Panc1 (cell line): ENCODE measurements at places on chromosomes 13 and 19.

DNA sequence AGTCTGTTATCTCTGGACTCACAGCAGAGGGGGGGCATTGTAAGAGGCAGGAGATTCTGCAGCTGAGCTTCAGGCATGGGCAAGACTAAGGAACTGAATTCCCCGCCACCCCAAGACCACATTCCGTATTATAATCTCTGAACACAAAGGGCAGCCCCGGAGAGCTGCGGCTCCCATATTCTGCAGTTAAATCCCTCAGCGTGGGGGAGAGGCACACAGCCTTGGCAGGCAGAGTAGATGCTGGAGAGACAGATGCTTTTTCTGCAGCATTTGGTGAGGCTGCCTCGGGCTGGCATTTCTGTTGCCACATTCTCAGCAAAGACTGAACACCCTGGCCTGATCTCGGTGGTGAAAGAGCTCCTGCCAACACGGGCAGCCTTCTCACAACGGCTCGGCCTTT, 12.9 kb downstream of the CHAF1A start:
- no peak for DNase-seq

DNA sequence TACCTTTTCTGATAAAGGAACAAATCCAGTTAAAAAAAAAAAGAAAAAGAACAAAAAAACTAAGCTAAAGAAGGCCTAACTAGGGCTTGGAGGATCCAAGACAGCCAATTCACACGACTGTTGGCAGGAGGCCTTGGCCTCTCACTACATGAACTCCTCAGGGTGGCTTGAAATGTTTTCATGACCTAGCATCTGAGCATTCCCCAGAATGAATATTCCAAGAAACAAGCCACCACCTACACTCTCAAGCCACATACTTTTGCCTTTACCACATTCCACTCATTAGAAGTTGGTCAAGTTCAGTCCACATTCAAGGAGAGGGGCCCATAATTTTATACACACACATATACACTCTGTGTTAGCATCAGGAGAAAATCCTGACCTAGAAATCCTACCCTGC, 97.6 kb upstream of the SIAH3 start:
- no peak for DNase-seq

DNA sequence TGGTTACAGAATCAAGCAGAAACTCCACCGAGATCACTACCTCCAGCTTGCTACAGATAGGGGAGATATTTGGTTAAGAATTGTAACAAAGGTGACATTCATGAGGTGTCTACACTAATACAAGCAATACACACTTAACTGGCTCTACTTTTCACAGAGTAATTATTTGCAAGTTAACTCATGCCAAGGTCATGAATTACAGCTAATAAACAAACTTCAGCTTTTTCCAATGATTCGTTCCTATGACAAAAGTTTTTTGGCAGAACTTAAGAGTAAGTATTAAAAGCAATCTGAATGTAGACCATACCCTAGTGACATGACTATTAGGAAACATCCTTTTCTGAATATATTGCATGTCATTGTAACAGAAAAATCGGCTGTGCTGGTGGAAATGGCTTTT, 72.1 kb downstream of the LHFPL6 start:
- no peak for DNase-seq

DNA sequence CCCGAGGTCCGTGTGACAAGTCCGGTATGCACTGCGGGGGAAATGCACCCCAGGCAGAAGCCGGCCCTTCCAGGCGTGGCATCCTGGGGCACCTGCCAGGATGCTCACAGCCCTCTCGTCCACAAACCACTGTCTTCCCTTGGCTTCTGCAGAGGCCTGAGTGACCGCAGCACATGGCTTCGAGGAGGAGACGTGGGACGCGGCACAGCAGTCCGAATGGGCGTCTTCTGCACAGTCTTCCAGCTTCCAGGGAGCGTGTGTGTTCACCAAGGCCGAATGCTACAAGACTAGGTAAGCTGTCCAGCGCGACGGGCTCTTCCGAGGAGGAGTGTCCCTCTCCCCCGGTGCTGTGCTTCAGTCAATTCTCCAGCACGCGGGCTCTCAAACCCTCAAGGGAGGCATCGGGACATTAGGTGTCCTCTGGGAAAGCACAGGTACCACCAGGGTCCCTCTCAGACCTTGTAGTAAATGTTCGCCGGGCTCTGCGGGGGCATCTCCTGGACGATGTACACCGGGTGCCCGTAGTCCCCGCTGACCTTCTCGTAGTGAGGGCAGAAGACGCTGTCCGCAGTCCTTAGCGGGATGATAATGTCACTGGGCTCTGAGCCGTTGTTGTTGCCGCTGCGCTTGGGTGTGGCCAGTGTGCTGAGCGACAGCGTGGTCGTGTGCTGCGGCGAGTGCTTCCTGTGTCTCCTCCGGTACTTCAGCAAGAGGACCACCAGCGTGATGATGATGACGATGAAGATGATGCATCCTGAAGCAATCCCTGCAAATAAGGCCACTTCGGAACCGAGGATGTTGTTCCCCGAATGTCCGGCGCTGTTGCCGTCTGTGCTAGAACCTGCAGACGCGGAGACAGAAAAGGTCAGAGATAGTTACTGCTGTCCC, 42.6 kb downstream of the EFNB2 start:
- no peak for DNase-seq

GRCh38 chr13:99347335-99347878, 40.2 kb upstream of the GPR183 start:
- DNase-seq = no peak

DNA sequence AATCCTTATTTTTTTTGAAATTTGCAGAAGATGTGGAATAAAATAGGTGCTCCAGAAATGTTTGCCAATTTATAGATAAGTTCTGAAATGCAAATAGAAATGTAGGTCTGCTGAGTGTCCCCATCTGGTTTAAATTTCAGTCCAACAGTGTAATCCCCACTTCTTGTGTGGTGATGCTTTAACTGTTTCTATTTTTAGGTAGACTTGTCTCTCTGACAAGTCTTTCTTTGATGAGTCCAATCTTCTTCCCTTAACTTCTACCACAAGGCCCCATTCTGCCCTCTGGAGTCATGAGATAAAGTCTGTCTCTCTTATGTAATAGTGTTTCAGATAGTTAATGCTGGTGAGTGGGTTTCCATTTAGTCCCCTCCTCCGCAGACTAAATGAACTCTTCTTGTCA, 390.4 kb downstream of the RFC3 start:
- no peak for DNase-seq

DNA sequence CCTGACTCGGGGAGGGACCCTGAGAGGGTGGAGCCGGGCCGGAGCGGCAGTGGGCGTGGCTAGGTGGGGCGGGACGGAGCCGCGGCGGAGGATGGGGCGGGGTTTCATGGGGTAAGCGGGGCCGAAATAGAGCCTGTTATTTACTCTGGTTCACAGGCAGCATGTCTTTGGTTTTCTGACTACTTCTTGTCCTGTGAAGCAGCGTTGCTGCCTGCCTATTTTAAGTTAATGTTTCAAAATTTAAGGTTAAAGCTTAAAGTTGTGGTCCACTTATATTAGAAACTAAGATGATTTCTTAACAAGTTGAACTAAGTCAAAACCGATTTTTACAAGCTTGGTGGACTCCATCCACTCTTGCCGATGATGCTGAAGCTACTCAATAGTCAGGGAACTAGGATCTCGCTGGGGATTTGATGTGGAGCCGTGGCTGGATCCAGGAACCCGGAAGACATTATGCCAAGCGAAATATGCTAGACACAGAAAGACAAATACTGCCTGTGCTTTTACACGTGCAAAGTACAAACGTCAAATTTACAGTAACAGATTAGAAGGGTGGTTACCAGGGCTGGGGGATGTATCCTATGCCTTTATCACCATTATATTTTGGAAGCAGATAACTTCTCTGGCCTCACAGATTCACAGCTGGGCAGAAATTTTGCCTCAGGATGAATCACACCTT, 433 bp upstream of the ZNF616 start:
- no peak for DNase-seq

GRCh38 chr13:48194379-48194754, 38.6 kb upstream of the ITM2B start:
- DNase-seq = no peak
